ENCODE measurements at places on chromosomes 2 and 18.

DNA sequence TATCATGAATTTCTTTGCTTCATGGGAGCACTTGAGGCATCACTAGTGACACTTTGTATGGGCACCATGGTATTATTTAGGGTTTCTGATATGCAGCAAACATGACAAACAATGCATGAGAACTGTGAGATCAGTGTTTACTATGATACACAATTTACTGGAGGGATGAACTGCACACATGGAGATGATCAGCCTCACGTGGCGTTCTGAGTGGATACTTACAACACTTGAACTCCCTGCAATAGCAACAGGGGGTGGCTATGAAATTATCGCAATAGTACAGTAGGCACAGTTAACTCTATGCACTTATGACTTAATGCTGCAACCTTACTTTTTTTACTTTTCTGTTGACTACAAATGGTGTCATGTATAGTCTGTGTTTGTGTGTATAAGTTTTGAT, 18.5 kb upstream of the UGT1A8 start:
- DNase-seq, result no peak

- DNase-seq, result peak; percentile 75
These were observed 27.2 kb upstream of the PTPN2 start for GRCh38 chr18:12911025-12911928.

GRCh38 chr2:190466819-190467446, 58.8 kb downstream of the MFSD6 start:
- DNase-seq, result no peak

GRCh38 chr2:231353469-231353868, 42.0 kb upstream of the B3GNT7 start:
- DNase-seq, result peak; percentile 25

DNA sequence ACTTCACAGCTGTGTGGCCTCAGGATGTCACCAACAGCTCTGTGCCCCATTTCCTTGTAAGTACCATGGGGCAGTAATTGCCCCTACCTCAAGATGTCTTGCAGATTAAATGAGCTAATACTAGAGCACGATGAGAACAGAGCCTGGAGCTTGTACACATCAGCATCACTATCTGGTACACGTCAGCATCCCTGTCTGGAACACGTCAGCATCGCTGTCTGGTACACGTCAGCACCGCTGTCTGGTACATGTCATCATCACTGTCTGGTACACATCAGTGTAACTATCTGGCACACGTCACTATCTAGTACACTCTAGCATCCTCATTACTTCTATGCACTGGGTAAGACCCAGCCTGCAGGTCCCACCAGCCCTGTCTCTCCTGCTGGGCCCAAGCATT, 37.2 kb downstream of the AQP12A start:
- DNase-seq, result no peak

DNA sequence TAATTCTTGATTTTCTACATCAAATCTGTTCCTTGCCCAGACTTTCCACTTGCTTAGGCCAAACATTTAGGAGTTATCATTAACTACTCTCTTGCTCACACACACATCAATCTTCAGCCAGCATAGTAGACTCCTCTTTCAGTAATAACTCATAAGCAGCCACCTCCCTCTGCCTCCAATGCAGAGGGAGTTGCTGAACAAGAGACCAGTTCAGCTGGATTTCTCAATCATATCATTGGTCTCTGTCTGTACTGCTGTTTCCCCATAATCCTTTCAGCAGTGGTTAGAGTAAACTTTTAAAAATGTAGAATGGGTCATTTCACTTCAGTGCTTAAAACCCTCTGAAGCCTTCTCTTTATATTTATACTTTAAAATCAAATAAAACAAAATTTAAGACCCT, 112.9 kb downstream of the SLC39A10 start:
- no peak for DNase-seq

- DNase-seq, result no peak
These were observed 22.7 kb downstream of the MGAT5 start for GRCh38 chr2:134276381-134277172.

DNA sequence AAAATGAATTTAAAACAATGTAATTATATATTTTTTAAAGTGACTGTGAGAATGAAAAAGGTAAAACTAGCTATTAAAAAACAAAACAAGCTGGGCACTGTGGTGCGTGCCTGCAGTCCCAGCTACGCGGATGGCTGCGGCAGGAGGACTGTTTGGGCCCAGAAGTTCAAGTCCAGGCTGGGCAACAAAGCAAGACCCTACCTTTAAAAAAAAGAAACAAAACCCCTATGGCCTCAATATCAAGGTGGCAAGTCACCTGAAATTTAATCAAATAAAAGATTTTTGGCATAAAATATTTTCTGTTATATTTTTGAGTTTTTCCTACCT, 46.9 kb upstream of the STRN start:
- DNase-seq, result no peak

- no peak for DNase-seq
These were observed 28.2 kb downstream of the CRYGD start for GRCh38 chr2:208096080-208096479.

DNA sequence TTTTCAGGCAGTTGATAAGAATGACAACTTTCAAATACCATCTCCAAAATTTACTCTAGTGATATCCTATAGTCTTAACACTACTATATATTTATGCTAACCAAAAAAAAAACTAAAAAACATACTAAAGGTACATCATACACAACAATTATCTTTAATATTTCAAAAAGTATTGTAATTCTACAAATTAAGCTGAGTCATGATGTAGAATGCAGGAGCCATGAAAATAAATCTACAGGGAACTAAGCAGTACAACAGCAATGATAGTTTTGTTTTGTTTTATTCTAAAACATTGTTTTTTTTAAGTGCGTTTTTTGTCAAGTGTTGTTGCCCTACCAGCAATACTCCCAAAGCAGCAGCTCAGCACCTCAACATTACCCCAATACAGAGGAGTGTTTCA, 314.3 kb downstream of the FSIP2 start:
- DNase-seq, result no peak

DNA sequence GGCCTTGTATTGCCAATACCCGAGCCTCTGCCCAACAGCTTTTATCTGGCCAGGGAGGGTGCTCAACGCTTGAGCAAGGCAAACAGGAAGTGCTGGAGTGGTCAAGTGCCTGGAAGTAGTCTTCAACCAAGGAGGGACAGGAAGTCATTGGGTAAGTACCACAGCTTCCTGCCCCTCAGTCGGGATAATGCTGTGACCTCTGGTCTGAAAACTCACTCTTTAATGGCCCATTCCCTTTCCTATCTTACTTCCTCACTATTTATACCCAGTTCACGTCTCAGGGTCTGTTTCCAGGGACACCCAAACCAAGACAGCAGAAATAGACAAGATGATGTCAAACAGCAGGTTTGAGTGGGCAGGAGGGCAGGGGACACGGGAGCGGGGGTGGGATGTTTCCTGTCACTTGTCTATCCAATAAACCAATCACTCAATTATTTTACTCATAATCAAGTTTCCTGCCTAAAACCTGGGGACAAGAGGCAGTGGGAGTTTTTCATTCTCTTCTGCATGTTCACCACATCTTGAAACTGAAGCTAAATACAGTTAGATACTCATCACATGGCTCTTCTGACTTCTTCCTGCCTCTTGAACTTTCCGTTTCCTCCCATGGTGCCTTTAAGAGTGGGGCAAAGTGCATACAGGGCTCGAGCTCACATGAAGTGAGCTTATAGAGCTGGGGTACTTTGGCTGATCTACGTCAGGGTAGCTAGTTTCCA, 68.9 kb upstream of the CAB39 start:
- no peak for DNase-seq

GRCh38 chr18:22538426-22538825, 120.7 kb upstream of the CTAGE1 start:
- no peak for DNase-seq

DNA sequence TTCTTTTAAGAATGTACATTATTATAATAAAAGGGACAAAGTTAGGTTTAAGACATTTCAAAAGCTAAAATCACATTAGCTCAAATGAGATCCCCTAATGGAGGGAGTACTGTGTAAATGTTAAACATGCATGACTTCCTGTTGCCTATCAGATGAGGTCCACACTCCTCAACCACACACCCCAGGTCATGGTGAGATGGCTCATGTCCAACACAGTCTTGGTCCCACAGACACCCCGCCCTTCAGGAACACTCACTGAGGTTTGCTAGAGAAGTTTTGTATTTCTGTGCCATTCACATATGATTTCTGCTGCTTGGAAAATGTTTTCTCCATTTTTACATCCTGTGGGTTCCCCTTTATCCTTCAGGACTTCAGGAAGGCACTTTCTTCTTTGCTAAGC, 491.0 kb downstream of the SOX11 start:
- no peak for DNase-seq

DNA sequence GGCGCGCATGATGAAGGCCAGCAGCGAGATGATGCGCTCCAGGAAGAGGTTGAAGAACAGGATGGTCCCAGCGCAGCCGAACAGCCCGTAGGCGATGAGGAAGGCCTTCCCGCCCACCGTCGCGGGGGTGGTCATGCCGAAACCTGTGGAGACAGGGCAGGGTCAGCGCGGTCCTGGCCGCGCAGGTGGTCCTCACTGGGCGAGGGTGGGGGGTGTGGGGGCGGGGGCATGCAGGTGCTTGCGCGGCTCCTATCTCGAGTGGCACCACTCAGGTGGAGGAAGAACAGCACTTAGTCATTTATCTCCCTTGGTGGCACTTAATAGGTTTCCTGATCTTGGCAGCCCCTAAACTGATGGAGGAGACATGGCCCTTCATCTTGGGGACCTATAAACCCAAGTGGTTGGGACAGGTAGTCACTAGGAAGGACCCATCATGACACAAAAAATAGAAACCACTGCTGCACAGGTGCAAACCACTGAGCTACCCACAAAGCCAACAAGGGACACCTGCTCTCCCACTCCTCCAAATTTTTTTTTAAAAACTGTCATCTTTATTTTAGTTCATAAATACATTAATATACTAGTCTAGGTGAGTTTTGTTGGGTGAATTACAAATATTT, 118.8 kb downstream of the MSH2 start:
- no peak for DNase-seq

Data from Right ventricle myocardium inferior (tissue), 1 donor.